Inflammatory macrophage treated with lipopolysaccharide for 1 hour (primary cell): ENCODE measurements at places on chromosomes 3 and 15.

- DNase-seq, result peak; percentile 18
Observed at GRCh38 chr15:69914960-69915359, 182.8 kb downstream of the TLE3 start.

GRCh38 chr15:42679285-42680141 is 57.4 kb downstream of the CDAN1 start:
- DNase-seq, result no peak

DNA sequence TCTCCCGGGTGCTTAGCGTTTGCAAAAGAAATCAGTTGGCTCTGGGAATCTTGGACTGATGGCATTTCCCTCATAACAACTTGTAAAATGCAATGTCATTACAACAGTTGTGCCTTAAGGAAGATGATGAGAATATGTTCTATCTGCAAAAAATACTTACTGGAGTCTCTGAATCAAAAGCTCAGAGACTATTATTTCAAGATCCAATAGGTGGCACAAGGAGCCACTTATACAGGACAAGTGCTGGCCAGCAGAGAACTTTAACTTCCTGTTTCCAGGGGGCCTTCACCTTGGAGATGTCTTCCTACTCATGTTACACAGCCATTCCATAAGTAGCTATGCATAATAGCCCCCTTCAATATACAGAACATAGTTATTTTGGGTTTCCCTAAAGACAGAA is 8.9 kb upstream of the RPS27L start:
- DNase-seq, result peak; percentile 47

DNA sequence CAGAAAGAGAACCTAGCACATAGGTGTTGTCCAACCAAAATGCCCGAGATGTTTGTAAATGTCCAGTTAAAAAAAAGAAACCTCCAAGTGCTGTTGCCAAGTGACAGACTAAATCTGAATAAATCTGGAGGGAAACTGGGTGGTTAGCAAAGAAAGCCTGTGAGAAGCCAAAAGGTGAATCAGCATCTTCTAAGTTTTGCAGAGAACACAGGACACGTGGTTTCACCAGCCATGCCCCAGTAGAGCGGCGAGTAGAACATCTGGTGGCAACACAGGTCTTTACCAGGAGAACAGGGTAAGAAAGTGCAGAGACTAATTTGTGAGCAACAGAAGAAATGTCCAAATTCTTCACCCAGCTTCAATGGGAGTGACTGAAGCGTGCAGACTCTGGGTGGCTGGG is 986.0 kb downstream of the ROBO2 start:
- DNase-seq, result no peak

DNA sequence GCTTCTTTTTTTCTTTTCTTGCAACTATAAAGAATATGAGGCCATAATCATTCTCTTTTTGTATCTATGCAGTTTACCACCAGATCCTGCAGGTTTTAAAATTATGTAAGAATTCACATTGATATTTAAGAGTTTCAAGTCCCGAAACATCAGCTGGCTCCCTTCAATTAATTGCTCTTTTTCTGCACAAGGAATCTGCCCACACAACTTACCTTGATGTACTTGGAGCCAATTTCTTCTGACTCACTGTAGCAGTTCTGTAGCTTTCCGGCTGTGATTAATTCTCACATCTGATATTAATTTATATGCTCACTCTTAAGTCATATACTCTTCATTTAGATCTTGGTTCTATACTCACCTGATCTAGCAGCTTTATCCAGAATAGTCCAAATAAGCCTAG is 781.8 kb downstream of the CADM2 start:
- no peak for DNase-seq

DNA sequence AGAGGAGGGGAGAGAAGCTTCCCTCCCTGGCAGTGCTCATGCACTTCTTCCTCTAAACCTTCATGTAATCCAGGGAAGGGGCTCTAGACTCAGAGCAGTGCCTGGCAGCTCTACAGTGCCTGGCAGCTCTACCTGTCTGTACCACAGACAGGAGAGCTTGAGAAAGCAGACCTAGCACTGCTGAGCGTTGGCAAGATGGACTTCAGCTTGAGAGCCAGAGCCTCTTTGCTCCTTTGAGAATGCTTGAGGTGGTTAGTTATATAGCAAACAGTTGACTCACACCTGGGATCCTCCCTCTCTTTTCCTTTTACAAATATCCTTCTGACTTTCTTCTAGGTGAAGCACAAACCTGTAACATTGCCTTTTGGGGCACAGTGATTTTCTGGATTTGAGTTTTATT is 20.9 kb downstream of the FBXO22 start:
- no peak for DNase-seq

DNA sequence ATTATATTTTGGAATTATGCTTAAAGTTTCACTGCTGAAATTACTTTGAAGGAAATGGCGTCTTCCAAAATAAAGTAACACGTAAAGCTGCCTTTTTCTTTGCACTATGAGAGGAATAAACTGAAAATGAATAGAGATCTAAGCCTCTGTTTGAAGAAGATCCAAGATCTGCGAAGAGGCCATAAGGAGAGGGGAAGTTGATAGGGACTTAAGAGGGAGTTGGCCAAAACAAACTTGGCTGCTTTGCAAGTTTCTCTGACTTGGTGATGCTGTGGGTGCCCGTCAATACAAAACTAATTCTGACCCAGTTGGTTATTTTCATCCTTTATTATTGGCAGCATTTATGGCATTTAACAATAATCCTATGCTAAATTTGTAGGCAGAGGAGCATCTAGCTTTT is 190.2 kb upstream of the GBE1 start:
- no peak for DNase-seq

DNA sequence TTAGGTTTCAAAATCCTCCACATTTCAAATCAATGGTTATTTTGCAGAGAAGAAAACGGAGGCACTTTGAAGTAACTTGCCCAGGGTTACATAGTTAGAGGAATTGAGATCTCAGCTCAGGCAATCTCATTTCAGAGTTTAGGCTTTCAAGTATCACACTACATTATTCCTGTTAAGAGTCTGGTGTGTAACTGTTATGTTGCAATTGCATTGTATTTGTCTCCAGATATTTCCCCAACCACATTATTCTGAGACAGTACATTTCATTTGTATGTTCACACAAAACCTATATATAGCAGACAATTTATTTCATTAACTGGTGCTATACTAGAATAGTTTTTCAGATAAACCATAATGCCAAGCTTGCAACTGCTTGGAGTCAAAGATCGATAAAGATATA is 154.2 kb upstream of the TSPAN3 start:
- DNase-seq, result no peak

DNA sequence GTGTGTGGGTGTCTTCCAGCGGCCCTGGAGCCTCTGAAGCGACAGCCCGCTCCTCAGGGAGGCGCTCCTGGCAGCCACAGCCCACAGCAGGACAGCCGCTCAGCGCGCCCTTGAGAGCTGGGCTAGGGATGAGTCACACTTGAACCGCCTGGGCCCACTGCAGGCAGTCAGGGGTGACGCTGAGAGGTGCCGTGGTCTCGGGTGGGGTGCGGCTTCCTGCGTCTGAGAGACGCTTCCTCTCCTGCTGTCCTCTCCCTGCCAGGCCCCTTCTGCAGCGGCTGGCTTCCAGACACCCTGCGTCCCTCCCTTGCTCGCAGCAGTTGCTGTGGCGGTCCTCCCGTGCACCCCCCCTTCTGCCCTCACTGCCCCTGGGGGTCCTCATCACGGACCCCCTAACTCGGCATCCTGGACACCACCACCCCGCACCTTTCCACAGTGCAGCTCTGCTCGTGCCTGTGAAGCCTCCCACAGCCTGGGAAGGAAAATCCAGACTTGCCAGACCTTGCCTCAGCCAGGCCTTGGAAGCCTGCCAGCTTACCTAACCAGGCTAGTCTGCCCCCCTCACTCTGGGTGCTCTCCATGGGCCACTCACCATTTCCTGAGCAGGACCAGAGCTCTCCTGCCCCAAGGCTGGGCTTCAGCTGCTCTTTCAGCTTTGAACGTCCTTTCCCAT is 1.1 kb upstream of the SPTBN5 start:
- DNase-seq, result peak; percentile 65

GRCh38 chr3:183253528-183254486 is 754 bp downstream of the B3GNT5 start:
- peak; percentile 77 for DNase-seq

DNA sequence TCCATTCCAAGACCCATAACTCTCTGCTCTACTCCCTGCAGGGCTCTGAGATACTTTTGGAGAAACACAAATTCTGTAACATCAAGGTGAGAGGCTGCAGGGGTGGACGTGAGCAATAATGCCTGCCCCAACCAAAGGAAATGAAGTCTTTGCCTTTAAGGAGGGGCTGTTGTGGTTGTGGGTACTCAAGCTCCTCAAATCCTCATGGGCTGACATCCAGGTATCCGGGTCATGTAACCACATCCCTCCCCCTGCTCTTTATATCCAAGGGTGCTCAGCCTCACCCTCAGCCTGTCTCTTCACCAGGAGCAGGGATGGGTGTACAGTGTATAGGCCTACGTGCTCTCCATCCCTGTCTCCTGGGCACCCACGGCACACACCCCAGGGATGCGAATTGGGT is 32.3 kb downstream of the NOX5 start:
- DNase-seq, result no peak

- DNase-seq, result no peak
Observed at GRCh38 chr15:29612701-29613100, 209.6 kb downstream of the TJP1 start.

- DNase-seq, result peak; percentile 6
Observed at GRCh38 chr3:183975981-183976662, 41.6 kb downstream of the ABCC5 start.

DNA sequence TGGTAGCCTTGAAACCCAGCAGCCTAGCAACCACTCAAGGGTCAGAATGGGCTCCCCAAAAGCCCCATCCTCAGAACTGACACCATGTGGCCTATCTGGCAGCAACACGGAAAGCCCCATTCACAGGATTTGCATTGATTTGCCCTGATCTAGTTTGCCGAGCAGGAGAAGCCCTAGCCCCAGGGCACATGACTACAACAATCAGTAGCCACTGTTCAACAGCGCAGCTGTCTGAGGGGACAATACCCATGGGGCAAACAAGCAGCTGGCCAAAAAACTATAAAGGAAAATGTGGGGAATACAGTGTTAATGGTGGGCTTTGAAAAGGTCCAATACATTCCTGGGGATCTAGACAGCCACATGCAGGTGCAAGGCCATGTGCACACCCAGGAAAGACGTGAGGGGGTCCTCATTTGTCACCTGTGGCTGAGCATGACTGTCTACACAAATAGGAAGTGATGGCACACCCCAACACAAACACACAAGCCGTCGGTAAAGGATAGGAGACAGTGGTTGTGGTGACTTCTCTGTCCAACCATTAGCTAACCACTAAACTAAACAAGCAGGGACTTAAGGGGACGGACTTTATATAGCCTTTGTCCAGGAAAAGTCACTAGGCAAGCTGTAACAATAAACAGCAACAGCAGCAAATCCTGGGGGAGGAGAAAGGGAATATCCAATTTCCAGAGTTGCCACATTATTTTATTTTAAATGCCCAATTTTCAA is 113.7 kb downstream of the LRIG1 start:
- DNase-seq, result no peak

DNA sequence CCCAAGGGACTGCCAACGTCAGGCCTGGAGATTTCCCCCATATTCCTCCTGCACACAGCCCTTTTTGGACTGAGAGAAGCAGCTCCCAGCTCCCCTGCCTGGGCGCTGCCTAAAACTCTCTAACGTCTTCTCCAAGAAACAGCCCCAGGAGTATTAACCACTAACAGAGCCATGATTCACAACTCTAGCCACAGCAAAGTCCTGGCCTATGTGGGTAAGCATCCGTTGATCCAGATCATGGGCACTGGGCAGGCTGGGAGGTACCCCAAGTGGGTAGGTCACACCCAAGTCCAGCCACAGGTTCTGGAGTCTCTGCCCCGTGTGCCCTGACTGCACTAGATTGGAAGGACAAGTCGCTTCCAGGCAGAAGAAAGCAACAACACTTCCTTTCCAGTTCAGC is 31.9 kb downstream of the NBEAL2 start:
- no peak for DNase-seq

- DNase-seq, result no peak
Observed at GRCh38 chr15:35362195-35362829, 183.7 kb downstream of the DPH6 start.

DNA sequence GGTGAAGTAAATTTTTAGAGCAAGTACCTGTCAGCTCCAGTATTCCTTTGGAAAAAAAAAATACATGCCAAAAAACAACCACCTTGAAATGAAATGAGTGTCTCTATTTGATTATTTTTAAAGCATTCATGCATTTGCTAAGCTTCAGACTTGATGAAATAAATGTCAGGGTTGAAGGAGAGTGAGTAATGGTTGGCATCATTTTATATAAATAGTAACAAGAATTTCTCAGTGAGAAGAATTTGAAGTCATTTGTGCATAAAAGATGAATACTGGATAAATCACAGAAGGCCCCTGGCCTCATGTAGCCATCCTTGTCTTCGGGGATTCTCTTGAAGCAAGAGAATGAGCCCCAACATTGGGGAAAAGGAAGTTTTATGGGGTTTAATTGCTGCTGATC is 318.4 kb downstream of the LPP start:
- no peak for DNase-seq

GRCh38 chr3:170753421-170754310 is 116.3 kb downstream of the RPL22L1 start:
- DNase-seq, result no peak

GRCh38 chr3:25915673-25916072 is 125.8 kb downstream of the OXSM start:
- DNase-seq, result no peak

DNA sequence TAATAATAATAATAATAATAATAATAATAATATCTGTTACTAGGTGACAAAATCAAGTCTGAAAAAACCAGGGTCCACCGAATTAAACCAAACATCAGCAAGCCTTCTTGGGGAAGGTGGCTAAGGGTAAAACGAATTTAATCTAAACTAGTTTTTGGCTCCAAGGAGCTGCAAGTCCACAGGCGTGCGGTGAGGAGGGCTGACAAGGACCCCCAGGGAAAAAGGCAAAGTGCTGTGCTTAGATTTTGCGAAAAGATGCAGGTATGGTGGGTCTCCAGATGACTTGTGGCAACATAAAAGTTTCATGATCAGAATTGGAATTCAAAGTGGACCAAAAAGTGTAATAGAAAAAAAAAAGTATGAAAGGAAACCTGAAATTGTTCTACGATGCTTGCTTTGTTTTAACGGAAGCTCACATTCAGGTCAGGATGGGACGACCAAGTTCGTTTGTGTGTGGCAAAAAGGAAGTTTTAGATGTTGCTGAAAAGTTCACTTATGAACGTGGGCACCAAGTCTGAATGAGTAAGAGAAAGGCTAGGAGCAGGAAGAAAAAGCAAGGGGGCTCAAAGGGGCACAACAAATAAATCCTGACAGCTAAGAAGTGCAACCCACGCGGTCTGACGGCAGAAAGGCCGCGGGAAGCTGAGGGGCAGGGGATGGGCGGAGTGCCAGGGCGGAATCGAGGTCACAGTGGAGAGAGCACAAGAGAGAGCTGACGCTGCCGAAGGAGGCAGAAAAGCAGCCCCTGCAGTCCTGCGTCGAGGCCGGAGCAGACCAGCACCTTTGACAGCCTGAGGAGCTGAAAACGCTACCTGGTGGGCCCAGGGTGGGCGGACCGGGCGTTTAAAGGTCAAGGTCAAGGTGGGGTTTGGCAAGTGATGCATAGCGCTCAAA is 1.1 kb downstream of the WDR82 start:
- peak; percentile 67 for DNase-seq

DNA sequence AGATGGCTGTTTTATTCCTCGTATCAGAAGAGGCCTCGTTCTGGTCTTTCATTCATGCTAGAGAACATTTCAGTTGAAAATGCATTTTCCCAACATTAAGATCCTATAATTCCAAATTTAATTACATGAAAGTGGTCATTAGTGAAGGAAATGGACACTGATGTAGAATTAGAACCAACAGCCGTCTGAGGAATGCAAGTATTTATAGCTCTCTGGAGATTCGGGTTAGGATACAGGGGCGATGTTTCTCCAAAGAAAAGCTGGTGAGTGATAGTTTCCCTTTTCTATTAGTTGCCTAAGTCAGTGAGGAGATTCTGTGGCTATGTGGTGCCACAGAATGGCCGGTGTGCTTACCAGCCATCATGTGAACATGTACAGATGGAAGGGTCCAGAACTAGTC is 109.0 kb upstream of the IL12A start:
- DNase-seq, result no peak
